ENCODE measurements at places on chromosomes 13 and 19.

DNA sequence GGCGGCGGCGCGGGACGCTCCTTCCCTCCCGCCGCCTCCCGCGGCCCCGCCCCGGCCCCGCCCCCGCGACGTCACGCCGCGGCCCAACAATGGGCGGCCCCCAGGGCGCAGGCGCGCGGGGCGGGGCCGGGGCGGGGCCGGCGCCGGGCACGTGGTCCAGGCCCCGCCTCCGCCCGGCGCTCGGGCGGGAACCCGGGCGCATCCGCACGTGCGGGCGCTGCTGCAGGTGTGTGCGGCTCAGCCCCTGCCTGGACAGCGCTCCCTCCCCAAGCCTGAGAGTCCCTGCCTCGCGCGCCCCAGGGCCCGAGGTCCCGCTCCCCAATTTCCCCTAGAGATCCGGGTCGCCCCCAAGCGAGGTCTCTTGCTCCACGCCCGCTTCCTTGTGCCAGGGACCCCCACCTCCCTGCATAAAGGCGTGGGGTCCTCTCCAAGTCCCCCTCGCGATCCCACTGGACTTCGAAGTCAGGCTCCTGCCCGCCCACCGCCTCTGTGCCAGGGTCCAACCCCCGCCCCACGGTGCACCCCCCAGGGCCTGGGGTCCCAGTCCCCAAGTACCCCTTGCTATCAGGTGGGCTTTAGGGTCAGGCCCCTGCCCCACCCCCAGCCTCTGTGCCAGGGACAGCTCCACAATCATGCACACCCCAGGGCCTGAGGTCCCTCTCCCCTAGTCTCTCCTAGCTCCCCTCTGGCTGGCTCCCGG is at the start of gene MEX3D:
Gene MEX3D (minus strand): TSS at position 6 of the 700 bp plus-strand sequence. CDS start 267 bp downstream, outside the sequence.
- H3K27ac ChIP-seq: no peak within 1 kb of the TSS
- peaks cover 21% of the 10 kb centered on the region for H3K27me3 ChIP-seq
- peak; percentile 78 for DNase-seq
- no peak within 1 kb of the TSS for H3K4me3 ChIP-seq
- peaks cover 15% of the 10 kb centered on the region for H3K4me1 ChIP-seq

GRCh38 chr13:80590551-80590950 is 249.6 kb upstream of the SPRY2 start:
- H3K36me3 ChIP-seq: no peaks in the 10 kb centered on the region
- DNase-seq: no peak
- H3K27me3 ChIP-seq: no peaks in the 10 kb centered on the region
- no peaks in the 10 kb centered on the region for H3K4me1 ChIP-seq
- H3K27ac ChIP-seq: no peak overlapping the region

- no peak for DNase-seq
- peaks cover 55% of the 10 kb centered on the region for H3K4me1 ChIP-seq
- H3K27ac ChIP-seq: no peak overlapping the region
- H3K36me3 ChIP-seq: no peaks in the 10 kb centered on the region
- H3K27me3 ChIP-seq: no peaks in the 10 kb centered on the region
Measured at GRCh38 chr19:35217649-35217990, 10.9 kb downstream of the FAM187B start.

DNA sequence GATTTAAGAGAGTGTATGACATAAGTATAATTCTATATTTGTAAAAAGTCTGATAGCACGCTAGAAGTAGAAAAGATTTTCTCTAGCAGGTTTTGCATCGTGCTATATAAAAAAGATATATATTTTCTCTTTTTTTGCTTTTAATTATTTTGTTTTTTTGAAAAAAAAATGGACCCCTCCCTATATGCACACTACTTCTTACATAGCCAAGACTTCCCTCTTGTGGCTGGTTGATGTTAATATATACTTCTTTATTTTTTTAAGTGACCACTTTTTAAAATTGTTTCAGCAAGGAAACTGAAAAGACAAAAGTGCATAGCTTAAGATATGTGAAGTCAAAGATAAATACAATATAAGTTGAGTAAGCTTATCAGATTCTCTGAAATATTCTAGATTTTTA is 1202.8 kb downstream of the DIAPH3 start:
- no peak overlapping the region for H3K4me3 ChIP-seq
- H3K27me3 ChIP-seq: no peaks in the 10 kb centered on the region
- H3K4me1 ChIP-seq: no peaks in the 10 kb centered on the region
- no peak overlapping the region for H3K27ac ChIP-seq
- H3K36me3 ChIP-seq: no peaks in the 10 kb centered on the region
